ENCODE measurements at places on chromosomes 12 and 14.

DNA sequence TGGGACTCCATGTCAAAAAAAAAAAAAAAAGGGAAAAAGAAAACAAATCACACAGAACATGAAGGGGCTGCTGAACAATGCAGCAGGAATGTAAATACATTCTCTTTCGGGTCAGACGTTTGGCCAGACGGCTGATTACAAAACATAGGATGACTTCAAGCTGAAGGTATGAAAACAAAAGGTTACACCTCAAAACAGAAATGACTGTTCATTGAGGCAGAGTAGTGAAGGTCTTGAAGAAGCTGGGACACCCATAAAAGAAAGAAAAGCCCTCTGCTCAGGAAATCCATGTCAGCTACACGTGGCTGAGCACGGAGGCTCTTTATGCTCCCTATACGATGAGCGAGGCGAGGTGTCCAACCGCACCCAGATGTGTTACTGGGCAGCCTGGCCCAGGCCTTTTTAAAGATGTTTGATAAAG, 37.7 kb downstream of the FGD4 start:
- DNase-seq: no peak

DNA sequence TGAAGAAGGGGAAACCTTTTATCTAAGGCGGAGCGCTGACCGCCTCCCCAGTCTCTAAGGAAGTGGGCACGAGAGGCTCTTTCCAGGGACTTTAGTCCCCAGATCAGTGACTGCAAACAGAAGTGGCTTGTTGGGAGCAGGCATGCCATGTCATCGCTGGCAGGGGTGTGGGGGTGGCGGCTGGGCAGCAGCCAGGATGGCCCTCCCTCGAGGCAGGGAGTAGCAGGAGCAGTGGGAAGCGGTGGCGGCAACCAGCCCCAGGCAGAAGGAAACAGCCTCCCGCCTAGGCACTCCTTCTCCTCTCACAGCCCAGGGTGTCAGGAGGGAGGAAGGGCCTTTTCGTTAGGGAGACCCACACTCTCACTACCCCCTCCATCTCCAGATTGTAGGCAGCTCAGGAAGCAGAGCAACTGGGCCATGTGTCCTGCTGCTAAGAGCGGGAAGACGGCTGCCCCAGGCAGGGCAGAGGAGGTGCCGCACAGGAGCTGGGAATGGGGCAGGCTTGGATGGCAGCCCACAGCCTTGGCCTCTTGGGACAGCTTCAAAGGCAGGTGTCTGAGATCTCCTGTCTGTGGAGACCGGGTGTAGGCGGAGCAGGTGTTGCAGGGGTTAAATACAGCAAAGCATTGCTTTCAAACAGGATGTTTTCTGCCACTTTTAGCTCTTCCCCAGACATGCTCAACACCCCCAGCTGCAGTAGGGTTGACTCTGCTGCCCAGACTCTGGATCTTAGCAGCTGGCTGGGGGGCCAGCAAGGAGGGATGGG, 21.8 kb downstream of the VDR start:
- peak; percentile 55 for DNase-seq

DNA sequence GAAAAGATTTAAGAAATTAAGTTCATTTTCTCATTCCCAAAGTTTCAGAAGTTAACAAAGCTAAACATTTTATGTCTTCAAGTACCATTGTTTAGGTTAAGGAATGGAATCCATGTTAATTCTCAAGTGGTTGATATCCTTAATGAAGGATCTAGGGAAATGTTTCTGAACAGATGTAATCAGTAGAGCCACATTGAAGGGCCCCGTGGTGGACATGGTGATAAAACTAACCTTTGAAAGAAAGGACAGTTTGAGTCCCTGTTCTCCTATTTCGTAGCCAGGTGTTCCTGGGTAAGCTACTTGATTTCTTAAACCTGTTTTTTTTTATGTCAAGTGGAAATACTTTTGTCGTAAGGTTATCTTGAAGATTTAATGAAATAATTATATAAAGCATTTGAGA, 4.6 kb downstream of the PPM1A start:
- no peak for DNase-seq

- DNase-seq: no peak
Observed at GRCh38 chr12:124727264-124727800, 136.3 kb downstream of the SCARB1 start.

DNA sequence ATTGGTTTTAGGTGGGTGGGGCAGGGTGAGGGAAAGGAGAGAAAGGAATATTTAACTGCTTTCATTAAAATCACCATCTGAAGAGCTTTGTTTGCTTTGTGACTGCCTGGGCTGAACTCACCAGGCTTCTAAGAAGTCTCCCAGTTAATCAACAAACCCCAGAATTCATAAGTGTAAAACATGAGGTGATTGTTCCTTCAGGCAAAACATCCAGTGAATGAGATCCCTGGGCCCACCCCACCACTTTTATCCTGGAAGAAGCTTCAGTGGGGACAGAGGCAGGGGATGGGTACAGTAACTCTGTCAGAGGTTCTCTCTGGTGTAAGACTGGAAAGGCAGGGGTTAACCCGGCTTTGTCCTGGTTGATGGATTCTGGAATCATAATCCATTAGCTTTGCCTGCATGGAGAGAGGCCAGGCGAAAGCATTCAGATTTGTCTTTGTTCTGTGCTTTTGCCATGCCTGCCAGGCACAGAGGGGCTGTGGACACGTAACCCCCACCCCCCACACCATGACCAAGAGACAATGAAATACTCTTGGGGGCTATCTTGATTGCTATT, 16.7 kb downstream of the PDE1B start:
- DNase-seq: no peak

GRCh38 chr12:13000616-13000924, 505 bp upstream of the HEBP1 start:
- no peak for DNase-seq

GRCh38 chr14:50061664-50062437, 54.5 kb downstream of the VCPKMT start:
- DNase-seq: peak; percentile 72

- no peak for DNase-seq
Observed at GRCh38 chr12:114441039-114441383, 35.1 kb upstream of the TBX5 start.

DNA sequence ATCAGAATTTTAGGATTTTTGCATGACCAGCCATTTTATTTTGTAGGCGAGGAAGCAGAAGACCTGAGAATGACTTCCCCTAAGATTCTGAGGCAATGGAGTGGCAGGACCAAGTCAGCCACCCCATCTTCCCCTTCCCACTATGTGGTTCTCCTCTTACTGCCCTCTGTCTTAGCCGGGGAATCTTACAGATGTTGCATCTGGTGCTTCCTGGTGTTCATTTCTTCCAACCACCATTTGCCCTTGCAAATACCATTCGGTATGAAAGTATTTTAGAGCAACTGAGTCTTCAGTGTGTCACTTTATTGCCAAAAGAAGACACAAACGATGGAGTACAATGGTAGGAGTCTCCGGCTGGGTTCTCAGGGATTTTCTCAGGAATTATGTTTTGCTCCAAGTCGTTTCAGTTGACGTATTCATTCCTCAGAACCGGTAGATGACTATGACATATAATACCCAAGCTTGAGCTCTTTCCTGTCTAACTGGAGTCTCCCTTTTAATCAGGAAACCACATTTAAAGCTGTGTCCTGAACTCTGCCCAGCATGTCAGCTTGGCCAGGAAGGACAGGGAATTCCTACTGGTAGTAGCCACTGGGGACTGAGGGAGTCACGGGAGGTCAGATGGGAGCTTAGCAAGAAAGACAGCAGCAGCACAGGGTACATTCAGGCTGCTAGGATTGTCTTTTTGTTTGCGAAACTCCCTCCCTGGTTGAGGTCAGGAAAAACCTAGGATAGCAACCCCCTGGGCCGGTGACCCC, 87.0 kb downstream of the SAMD4A start:
- DNase-seq: no peak

DNA sequence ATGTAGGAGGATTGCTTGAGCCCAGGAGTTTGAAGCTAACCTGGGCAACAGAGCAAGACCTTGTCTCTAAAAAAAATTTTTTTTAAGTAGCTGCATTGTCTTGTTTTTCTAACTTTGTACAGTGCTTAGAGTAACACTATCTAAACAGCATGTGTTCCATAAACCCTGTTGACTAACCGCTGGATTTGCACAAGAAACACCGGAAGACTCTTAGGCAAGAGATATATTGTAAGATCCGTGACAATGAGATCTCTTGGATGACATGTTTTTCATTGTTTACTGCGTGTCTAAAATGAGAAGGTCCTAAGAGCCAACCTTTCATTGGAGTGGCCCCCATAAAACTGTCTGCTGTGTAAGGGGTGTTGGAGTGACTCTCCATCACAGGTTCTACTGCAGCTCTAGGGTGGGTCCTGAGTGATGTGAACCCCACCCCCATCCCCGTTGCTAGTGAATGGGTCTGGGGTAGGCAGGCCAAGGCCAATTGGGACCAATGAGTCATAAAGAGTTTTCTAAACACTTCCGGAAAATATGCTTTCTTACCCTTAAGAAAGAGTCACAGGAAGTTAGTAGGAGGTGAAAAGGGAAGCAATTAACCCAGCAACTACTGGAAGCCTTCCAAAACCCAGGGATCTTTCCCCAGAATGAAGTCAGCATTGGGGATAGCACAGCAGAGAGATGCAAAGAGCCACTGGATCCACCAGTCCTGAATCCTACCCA, 24.3 kb upstream of the PCNX1 start:
- DNase-seq: peak; percentile 20

DNA sequence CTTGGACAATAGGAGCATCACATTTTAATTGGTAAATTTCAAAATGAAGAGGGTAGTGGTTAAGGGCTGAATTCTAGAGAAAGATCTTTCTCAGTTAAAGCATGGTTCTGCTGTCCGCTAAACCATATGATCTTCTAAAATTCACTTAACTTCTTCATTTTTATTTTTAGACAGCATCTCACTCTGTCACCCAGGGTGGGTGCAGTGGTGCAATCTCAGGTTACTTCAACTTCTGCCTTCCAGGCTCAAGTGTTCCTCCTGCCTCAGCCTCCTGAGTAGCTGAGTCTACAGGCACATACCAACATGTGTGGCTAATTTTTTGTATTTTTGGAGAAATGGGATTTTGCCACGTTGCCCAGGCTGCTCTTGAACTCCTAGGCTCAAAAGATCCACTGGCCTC, 226.7 kb upstream of the ABCD2 start:
- no peak for DNase-seq

DNA sequence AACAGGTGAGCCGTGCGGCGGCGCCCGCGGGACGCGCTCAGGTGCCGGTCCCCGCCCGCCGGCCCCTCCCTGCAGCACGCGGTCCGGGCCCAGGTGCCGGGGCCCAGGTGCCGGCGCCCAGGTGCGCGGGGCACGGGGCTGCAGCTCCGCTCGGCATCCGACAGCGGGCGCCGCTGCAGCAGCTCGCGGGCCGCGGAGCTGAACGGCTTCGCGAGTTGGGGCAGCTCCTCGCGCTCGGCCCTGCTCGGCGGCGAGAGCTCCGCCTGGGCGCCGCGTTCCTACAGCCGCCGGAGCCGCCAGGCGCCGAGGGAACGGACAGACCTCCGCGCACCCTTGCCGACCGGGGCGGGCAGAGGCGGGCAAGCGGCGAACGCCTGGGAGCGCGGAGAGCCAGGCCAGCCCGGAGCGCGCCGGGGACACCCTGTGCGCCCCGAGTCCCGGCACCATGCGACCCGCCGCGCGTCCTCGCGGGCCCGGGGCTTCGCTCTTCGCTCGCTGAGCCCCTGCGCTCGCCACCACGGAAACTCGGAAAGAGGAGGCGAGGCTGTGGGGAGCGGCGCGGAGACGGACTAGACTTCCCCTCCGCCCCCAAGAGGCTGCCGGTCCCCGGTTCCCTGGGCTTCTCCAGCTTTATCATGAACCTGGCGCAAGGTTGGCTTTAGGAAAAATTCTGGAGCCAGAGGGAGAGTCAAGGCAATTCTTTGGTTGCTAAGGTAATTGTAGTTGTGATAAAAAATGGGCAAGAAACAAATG, at the start of gene RGS6:
Gene RGS6, plus strand, starts transcription at position 201 of the 753 bp plus-strand sequence.
- peak; percentile 33 for DNase-seq

GRCh38 chr14:78086342-78086741, 83.8 kb upstream of the NRXN3 start:
- no peak for DNase-seq

DNA sequence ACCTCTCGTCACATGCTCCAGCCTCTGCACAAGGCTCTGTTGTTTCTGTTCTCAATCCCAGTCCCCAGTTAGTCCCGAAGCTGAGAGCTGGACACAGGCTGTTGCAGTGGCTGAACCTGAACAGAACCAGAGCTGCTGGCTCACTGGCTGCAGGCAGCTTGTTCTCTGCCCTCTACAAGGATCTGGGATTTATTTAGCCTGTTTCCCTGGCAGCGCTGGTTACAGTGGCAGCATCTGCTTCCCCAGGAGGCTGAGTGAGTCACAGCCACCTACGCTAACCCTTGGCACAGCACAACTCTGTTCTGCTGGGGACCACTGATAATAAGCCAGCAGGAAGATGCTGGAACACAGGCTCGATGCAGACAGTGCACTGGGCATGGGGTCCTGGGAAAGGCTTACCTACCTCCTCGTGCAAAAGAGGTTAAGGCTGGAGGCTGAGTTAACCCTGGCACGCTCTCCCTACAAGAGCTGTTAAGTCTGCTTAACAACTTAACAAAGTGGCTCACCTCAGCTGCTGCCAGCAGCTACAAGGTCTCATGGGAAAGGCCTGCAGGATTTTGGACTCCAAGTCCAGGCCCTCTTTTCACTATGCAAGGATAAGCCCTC, 299.6 kb downstream of the PCNX1 start:
- DNase-seq: no peak

GRCh38 chr14:96821501-96821900, 24.3 kb downstream of the VRK1 start:
- no peak for DNase-seq

DNA sequence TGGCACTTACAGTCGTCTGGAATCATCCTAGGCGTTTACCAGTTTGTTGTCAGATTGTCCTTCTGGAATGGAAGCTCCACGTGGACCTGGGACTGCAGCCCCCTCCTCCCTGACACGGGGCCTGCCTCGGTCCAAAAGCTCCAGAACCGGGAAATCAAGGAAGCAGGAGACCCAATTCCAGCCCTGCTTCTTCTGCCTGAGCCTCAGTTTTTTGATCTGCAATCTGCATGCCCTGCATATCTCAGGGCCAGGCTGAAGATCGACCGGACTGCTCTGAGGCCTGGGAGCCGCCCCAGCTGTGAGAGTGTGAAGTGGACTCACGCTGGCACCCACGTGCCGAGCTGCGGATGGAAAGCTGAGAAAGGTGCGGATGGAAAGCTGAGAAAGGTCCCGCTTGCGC, 98.6 kb downstream of the SETD3 start:
- no peak for DNase-seq

- peak; percentile 42 for DNase-seq
Observed at GRCh38 chr12:6700646-6701051, at the start of gene PIANP. TSS of gene PIANP (minus strand) at chr12:6700815. CDS start at chr12:6698061, 2,754 bp downstream.

GRCh38 chr12:109630815-109631214, 57.2 kb downstream of the MVK start:
- DNase-seq: no peak

GRCh38 chr12:121259074-121259473, 37.4 kb downstream of the CAMKK2 start:
- no peak for DNase-seq

DNA sequence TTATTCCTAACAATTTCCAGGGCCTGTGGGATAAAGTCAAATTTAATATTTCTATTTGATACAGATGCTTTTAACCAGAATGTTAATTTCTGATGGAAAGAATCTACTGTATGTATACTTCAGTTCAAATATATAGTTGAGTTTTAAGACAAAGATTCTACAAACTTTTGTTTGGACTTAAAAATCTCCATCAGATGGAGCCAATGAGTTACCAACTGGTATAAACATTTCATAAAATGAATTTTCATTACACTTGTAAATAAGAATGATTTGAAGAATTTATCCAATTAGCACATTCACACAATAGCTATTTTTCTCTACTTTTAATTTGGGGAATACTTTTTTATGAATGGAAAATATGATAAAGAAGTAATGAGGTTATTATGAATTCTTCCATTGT, 425.2 kb upstream of the MIS18BP1 start:
- DNase-seq: no peak

GRCh38 chr14:72512925-72513324, 381.0 kb downstream of the DPF3 start:
- no peak for DNase-seq

GRCh38 chr14:105074601-105075053, 9.4 kb upstream of the GPR132 start:
- DNase-seq: no peak
